Stimulated activated naive B cell treated with anti-CD40 and anti-IgM and Interleukin-4, amounts not matched to agents 10 μg/mL and 1 μg/mL and 100 μg/mL, for 72 hours (primary cell): ENCODE measurements at places on chromosomes 5 and 9.

DNA sequence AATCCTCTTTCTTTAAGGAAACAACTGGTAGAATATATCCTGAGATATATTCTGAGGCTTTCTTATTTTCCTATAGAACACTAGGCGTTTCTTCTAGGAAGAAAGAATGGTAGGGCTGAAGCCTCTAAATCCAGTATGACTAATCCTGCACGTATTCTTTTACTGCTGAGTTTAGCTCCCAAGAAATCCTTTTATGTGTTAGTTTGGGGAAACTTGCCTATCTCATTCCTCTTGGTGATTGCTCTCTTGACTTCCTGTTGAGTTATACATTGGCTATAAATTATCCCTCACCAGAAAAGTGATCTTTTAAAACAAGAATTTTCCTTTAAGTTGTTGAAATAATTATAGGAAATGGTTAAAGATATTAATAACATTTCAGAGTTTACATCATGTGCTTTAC, 422.9 kb downstream of the TMEM161B start:
- no peak for DNase-seq

DNA sequence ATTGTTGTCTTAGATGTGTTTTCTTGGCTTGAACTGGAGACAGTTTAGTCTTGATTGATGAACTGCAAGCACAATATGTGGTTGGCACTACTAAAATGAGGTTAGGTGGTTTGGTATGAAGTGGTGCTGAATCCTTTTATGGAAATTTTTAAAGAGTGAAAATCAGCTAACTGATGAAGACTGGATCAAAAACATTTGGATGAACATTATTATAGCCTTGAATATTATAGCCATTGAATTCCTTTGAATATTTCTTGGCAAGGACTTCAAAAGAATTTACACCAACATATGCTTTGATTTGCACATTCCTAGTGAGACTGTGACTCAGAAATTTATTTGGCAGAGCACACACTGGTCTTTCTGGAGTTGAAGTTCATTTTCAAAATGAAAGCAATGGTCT, 318.3 kb downstream of the CHSY3 start:
- DNase-seq: no peak

DNA sequence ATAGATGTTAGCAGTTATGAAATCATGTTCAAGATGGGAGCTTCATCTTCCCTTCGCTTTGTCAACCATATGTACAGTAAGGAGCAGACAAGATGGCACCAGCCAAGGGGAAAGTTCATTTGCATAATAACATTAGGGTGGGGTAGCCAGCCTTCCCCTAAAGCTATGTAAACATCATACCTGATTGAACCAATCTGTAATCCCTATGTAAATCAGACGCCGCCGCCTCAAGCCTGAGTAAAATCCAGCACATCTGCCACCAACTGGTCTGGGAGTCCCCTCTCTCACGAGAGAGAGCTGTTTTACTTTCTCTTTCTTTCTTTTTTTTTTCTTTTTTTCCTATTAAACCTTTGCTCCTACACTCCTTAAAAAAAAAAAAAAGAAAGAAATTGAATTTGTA, 30.8 kb upstream of the REEP2 start:
- peak; percentile 29 for DNase-seq

DNA sequence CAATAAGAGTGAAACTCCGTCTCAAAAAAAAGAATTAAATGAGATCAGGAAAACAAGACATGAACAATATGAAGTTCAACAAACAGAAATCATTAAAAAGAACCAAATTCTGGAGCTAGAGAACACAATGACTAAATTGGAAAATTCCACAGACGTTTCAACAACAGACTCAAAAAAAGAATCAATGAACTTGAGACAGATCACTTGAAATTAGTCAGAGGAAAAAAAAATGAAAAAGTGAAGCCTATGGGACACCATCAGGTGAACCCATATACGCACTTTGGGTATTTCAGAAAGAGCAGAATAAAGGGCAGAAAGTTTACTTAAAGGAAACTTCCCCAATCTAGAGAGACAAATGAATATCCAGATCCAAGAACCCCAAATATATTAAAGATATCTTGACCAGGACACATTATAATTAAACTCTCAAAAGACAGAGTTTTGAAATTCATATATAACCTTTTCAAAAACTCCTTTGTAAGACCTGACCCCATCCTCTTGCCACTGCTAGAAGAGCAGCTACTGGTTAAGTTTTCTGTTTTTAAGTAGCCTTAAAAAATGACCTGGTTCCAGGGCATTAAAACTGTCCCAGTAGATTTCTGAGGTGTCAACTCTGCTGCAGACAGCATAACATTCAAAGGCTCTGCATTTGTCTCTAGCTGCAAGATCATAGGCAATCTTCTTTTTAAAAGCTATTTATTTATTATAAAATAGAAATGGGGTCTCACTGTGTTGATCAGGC, 7.7 kb upstream of the MATR3 start:
- no peak for DNase-seq

DNA sequence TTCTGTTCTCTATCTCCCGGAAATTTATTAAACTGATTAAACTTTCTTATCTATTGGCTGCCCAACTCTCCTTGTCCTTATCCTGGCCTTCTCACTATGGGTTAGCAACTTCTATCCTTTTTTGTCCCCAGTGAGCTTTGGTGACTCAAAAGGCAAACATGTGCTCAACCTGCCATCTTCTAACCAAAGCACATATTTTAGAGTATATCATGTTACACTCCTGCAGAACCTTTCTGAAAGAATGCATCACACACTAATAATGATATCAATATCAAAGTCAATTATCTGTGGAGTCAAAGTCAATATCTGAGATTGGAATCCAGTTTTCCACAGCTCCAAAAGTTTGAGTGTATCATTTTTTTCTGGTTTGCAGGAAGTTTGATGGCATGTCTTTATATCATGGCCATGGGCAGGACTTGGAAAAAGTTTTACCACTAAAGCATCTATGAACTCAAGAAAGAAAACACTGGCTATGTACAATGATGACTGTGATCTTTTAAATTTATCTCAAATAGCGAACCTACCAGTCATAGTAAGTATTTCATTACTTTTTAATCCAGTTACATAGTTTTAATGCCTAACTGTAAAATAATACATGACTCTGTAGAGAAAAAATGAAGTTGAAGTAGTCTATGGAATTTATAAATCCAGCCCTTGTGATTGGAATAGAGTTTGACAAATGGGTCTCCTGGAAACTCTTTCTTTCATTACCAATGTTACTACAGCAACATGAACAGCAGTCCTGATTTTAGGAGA, 166.8 kb downstream of the DROSHA start:
- DNase-seq: no peak

DNA sequence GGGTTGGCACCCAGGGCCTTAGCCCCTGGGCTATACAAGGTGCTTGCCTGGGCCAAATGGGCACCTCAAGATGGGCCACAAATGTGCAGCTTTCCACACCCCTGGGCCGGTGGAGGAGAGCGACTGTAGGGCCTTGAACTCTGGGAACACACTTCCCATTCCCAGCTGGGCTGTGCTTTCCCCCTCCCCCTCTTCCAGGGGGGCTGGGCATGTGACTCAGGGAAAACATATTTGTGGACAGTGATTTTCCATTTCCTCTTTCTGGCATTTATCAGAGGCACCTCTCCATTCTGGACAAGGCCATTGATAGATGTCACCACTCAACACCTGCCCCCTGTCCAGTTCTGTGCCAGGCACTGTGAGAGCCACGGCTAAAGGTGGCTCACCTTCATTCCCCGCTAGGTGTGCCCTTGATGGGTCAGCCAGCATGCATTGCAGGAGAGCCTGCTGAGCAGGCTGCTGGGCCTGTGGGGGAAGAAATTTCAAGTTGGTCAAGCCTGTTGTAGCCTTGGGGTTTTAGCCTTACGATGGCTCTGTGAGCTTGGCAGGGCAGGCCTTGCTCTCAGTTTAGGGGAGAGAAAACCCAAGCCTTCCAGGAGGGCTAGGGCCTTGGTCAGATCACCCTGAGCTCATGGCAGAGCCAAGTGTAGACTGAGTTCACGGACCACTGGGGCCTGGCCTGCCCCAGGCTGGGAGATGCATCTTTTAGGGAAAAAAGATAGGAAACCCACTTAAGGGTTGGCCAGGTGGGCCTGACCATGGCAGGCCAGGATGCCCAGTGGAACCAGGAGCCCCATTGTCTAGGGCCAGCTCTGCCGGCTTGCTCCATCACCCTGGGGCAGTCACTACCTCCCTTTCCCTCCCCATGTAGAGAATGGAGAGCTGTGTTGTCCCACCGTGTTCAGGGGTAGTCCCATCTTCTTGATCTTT, 113.9 kb downstream of the DAB2IP start:
- DNase-seq: no peak

GRCh38 chr9:35829764-35830096, 702 bp downstream of the TMEM8B start:
- no peak for DNase-seq

- DNase-seq: no peak
These were observed 69.7 kb downstream of the GHR start for GRCh38 chr5:42492974-42493373.

DNA sequence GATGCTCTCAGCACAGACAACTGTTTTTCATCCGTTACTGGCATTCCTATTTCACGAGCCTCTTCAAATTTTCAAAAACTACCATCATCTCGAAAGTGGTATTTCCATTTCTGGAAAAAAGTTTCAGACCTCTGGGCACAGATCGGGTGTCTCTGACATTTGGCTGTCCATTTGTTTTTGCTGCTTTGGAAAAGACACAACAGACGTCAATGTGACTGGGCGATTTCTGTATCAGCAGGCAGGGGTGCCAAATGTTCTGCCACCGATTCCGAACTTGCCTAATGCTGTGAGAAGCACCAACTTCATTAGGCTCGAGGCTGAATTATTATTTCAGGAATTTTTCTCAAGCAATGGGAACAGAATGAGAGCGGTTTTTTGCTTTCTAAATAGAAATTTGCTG, 105.6 kb downstream of the ARSB start:
- no peak for DNase-seq

DNA sequence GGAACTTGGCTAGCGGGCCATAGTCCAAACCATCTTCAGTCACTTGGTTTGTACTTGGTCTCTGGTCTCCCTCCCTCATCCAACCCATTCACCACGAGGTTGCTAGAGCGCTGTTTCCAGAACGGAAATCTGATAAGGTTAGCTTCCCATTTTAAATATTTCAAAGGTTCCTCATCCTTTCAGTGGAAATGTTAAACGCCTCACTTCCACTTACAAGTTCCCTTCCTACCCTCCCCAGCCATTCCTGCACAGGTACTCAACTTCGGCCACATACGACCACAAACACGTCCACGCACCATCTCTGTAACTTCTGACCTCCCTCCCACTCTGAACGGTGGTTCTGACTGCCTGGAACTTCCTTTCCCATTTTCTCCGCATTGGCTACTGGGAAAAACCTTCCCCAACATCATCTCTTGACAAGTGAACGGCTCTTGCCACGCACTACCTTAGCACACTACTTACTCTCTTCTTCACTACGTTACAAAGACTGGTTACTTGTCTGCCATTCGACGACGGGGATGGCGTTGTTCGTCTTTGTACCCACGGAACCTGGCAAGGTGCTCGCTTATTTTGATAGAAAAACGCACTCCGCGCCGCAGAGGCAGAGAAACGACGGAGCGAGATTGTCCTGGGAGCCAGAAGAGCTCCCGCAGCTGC, 629 bp downstream of the CCNH start:
- peak; percentile 9 for DNase-seq

DNA sequence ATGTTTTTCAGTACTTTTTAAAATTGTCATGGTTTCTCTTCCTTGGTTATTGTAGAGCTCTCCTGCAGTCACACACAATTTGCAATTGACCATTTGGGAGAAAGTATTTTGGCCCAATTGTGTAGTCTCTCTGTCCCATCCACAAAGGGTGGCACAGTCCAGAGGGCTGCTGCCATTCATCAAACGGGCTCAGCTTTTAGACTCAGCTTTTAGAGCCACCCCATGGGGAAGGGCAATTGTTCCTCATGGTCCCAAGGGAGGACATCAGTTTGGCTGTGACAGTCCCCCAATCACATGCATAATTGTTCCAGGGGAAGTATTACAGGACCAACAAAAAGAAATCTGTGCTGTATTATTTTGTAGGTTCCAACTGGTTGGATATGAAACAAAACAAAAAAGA, 207.6 kb downstream of the ZNF462 start:
- no peak for DNase-seq

GRCh38 chr5:145347026-145347616, 488.0 kb downstream of the PRELID2 start:
- DNase-seq: no peak
